ENCODE measurements at places on chromosomes 2 and 18.
A peak's percentile ranks its signal among the peaks of the same experiment; 100 is the strongest.

GRCh38 chr2:231854616-231855125 lies 68.4 kb downstream of the COPS7B start:
- DNase-seq: no peak

GRCh38 chr2:43636621-43637020 lies 439 bp upstream of the PLEKHH2 start:
- no peak for DNase-seq

- DNase-seq: no peak
These were observed 119.9 kb downstream of the ETAA1 start for GRCh38 chr2:67516899-67517530.

DNA sequence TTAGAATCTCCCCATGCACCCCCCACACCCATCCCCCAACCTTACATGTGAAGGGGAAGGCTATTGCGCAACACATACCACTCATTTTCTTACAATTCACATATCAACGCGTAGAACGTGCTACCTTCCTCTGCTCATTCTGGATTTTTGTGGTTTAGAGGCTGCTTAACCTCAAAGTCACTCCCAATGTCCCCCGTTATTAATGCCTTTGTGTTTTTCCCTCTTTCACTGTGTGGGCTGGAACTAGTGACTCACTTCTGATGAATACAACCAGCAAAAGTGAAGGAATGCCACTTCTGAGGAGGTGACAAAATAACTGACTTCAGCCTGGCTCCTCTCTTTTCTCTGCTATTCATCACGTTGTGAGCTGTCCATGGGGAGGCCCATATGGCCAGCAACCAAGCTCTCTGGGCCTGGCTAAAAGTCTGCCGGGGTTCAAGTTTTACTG lies 342.5 kb upstream of the NXPH2 start:
- DNase-seq: peak; percentile 76

DNA sequence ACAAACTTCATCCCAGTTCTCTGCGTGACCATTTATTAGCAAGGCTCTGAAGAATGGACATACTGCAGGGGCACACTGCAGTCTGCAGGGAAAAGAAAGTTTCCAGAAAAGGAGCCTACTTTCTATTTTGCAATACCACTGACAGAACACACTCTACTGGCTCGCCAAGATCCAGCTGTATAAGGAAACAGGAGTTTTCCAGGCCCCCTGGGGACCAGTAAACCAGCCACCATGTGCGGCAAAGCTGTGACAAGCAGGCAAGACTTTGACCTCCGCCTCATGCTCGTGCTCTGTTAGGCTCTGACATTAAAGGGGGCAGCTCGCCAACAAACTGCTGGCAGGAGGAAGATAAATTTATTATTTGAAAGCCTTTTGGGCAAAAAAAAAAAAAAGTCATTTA lies 67.3 kb downstream of the CCBE1 start:
- no peak for DNase-seq

- DNase-seq: no peak
These were observed 223.7 kb downstream of the ANKRD30B start for GRCh38 chr18:14971461-14972185.

DNA sequence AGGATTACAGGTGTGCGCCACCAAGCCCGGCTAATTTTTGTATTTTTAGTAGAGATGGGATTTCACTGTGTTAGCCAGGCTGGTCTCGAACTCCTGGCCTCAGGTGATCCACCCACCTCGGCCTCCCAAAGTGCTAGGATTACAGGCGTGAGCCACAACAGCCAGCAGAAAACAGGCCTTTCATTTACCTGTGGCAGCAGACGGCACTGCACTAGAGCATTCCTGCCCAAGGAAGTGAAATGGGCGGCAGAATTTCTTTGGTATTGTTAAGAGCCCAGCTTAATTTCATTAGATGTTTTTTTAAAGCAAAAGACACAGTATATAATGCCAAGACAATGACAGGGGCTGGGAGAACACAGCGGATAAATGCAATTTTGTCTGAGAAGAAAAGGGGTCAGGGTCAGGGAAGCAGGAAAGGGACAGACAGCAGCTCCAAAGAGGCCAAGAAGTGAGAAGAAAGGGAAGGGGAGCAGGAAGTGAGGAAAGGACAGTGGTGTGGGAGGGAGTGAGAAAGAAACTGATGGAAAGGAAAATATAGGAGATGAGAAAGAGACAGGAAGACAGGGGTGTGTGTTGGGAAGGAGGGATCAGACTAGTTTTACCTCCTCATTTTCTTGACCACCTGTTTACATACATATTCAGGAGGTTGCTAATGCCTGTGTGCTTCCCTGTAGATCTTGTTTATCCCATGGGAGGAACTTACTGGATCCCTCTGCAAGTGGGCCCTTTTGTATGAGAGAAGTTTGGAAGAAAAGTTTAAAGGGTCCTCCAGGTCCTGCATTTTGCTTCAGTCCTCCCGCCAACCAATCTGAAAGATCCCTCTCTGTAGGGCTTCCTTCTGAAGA lies 32.5 kb downstream of the KCTD1 start:
- peak; percentile 40 for DNase-seq

DNA sequence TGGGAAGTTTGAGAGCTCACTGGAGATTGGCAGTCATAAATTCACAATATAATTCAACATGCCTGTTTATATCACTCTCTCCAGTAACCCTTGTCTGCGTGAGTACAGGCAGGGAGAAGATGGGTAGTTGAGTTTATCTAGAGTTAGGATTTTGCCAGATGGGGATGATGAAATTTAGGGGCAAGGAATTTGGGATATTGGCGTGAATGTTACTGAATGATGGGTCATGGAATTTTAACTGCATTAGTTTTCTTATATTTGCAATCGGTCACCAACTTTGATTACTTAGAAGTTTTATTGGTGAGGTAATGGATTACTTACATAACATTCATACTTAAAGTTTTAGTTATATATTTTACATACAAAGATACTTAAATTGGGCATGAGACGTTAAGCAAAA lies 35.1 kb downstream of the SANBR start:
- DNase-seq: no peak

DNA sequence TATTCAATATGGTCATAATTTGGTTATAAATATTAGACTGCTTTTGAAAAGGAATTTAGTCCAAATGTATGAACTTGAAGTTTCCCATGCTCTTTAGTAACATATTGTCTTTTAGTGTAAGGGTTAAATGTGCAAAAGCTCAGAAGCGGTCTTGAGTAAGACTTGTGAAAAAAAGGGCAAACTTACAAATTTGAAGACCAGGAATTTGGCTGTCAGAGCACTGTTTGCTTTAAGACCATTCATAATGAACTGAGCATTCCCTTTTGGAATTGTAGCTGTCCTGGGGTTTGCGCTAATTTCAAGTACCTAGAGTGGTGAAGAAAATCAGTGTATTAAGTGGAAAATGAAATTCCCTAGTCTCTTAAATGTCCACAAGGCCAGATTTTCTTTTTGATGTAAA lies 6.9 kb upstream of the ZEB2 start:
- no peak for DNase-seq

- no peak for DNase-seq
These were observed 5.8 kb upstream of the MRPL33 start for GRCh38 chr2:27765621-27766286.

DNA sequence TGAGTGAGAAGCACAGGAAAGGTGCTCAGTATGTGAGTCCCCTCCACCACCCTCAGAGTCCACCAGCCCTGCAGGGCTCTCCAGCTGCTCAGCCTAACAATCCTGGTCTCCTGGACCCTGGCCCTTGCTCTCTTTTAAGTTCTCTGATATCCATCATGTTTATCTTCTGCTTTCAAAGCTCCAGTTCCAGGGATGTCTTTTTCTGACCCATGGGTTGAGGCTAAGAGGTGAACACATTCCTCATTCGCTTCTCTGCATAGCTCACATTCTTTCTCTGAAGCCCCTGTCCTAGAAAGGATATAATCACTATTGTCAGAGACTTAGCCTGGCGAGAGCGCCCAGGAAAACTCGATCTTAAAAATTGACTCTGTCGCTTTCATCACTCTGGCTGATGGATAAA lies 86.4 kb downstream of the ARL4C start:
- DNase-seq: peak; percentile 81

GRCh38 chr18:71326826-71327225 lies 1038.0 kb downstream of the SOCS6 start:
- peak; percentile 57 for DNase-seq

- DNase-seq: no peak
These were observed 92.3 kb upstream of the TANK start for GRCh38 chr2:161067846-161068350.

DNA sequence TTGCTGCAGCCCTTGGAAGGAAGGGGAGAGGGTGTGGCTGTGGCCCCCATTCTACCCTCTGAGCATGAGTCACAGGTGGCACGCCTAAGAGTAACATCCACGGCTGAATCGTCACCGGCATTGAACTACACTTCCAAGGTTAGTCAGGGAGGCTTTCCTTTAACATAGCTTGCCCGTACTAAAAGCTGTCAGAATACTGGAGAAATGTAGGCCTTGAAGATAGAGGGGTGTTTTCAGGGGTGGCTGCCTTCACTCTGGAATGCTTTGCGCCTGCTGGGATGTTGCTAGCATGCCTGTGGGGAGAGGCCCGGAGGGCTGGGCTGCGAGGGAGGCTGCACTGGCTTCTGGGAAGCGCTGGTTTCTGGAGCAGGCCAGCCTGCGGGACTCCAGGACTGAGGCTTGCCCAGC lies 333.7 kb downstream of the AGAP1 start:
- DNase-seq: peak; percentile 26

DNA sequence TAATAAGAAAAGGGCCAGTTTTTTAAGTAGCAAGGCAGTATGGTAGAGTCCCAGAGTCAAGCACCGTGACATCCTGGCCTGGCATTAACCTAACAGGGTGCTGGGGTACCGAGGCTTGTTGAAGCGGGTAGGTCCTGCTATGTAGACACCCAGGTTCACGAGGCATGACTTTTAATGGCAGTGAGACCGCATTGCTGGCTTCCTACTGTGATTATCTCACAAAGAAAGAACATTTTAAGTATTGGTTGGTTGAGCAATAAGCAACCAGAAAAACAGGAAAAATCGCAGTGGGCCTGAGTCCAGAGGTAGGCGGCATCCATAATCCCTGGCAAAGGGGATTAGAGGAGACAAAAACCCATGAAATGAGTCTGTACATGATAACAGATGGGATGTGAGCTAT lies 927.9 kb upstream of the ACVR2A start:
- no peak for DNase-seq

DNA sequence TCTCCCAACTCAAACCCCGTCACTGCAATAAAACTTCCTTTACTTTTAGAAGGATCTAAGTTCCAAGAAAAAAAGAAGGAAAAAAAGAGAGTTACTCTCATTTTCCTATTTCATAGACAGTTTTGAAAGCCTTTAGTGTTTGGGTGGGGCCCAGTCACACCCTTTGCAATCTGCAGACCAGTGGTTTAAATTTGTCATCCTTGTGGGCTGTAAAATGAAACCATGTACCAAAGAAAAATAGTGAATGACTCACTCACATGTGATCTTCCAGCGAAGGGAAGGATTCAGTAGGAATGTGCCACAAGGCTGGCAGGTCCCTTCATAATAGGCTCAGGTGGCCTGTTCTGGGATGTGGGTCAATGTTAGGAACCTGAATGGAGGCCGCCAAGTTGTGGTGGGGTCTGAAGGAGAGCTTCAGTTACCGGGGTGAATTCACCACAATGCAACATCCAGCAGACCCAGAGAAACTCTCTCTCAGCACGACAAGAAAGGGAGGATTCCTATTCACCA lies 28.3 kb downstream of the ANXA4 start:
- DNase-seq: peak; percentile 44

- no peak for DNase-seq
These were observed 1247.5 kb upstream of the ACVR2A start for GRCh38 chr2:146597291-146597690.

- DNase-seq: peak; percentile 35
These were observed 859 bp upstream of the COLEC12 start for GRCh38 chr18:501406-501714.

- DNase-seq: no peak
These were observed 110.4 kb upstream of the VRK2 start for GRCh38 chr2:57936216-57936615.

DNA sequence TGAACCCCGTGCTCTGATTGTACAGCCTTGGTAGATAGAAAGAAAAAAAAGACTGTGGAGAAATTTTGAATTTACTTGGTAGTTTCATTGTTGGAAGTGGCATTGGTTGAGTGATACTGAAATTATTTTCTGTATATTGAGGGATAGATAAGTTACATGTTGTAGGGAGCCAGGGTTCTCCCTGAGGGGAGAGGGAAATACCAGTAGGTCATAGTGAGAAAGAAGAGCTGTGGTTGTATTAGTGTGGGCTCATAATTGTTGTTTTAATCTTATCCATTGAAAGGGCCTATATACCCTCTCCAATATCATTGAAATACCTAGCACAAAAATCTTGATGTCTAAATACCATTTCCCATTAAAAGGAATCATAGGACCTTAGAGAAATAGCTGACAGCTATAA lies 16.9 kb upstream of the RAB31 start:
- no peak for DNase-seq

DNA sequence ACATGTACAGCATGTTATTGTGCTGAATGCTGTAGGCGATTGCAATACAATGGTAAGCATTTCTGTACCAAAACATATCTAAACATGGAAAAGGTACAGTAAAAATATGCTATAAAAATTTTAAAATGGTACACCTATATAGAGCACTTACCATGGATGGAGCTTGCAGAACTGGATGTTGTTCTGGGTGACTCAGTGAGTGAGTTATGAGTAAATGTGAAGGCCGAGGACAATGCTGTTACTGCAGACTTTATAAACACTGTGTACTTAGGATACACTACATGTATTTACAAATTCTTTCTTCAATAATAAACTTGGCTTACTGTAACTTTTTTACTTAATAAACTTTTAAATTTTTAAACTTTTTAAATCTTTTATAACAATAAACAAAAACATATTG lies 473.4 kb upstream of the UBE2E3 start:
- DNase-seq: no peak

GRCh38 chr18:32810314-32810713 lies 37.5 kb upstream of the KLHL14 start:
- no peak for DNase-seq

DNA sequence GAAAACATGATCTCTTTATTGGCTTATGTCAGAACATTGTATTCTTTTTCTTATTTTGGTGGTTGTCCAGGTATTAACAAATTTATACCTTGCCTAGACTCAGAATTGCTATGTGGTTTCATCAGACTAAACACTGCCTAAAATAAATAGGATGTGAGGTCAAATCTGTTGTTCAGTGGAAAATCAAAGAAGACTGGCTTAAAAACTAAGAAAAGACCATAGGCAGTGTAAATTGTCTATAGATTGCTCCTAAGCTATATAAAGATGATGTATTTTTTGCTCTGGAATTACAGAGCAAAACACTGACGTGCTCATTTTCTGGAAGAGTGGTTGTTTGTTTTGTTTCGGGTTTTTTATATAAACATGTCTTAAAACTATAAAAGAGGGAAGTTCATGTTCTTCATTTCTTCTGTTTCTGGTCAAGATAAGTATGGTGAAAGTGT lies 266.0 kb downstream of the ALPK2 start:
- no peak for DNase-seq

DNA sequence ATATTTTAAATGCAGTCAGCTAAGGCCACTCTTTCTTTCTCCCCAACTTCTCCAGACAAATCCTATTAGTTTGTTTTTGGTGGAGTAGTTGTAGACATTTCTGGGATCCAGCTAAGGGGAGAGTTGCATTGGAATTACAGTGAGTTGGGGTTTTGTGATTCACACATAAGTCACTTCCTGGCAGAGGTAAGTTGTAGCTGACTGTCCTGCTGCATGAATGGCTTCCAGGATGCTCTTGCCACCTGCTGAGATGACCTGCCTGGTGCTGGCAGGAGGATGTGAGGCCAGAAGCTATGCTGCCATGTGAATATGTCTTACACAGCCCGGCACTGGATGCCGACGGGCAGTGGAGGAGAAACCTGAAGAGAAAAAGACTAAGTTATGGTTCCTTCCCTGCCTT lies 243.7 kb downstream of the TDRD15 start:
- peak; percentile 51 for DNase-seq

GRCh38 chr2:224837066-224837465 lies 120.9 kb upstream of the CCDC195 start:
- no peak for DNase-seq

- DNase-seq: no peak
These were observed 1526.0 kb downstream of the LRP1B start for GRCh38 chr2:140604788-140605187.

Measured in mesendoderm (in vitro differentiated cells).